ENCODE measurements at places on chromosomes 4 and X. TPM values are rescaled to one million over a fixed set of nuclear protein-coding genes. Genes with fewer than 3 reads are reported as not detected.
A peak's percentile ranks its signal among the peaks of the same experiment; 100 is the strongest.

GRCh38 chr4:156685308-156685707, 286.3 kb downstream of the PDGFC start:
- no peak for DNase-seq

DNA sequence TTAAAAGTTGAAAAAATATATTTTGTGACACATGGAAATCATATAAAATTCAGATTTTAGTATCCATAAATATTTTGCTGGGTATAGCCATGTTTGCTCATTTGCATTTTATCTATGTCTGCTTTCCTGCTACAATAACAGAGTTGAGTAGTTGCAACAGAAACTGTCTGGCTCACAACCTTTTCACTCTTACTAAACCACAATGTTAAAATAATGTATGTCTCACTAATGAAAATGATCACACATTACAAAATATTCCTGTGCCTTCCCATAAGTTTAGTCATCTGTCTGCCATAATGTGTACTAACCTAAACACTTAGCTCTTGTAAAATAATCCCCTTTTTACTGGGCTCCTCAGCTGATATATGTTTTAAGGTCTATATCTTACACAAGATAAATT, 174.0 kb upstream of the PRPS2 start:
- no peak for DNase-seq

- DNase-seq = no peak
Observed at GRCh38 chrX:82087699-82088098, 885.8 kb downstream of the SH3BGRL start.

DNA sequence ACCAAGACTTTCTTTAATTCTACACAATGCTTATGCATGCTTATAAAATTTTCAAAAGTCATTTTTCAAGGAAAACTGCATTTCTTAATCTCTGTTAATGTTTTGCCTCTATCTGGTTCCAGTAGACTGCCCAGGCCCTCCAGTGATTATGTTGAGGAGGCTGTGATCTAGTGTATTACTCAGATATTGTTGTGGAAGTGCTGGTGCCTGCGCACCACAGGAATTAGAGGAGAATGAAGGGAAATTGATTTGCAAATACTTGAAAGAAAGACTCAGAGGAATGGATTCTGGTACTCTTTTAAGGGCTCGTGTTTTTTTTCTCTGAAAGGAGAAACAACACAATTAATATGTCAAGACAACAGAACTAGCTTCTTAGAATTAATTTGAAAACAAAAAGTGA, 1015.1 kb downstream of the RPA4 start:
- no peak for DNase-seq

GRCh38 chrX:150525061-150525919, 43.1 kb upstream of the MTM1 start:
- DNase-seq = no peak

DNA sequence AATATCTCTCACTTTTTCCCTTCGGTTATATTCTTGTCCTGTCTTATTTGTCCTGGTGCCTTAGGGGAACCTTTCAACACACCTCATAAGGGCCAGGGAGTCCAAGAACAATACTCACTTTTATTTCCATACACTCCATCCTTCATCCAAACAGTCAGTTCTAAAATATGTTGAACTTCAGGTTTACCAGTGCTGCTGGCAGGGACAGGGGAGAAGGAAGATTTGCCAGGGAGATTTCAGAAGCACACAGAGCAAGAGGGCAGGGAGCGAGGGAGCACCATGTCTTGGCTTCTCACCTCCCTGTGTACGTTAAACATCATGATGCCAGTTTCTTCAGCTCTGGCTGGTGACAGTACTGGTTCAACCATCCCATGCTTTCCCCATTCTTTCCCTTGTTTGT, 631.1 kb upstream of the FAT1 start:
- no peak for DNase-seq

- DNase-seq = no peak
Observed at GRCh38 chrX:19121898-19122640, at the start of gene ADGRG2. ADGRG2 (minus strand) TSS chrX:19122468; CDS start chrX:19068834, 53,634 bp downstream.

DNA sequence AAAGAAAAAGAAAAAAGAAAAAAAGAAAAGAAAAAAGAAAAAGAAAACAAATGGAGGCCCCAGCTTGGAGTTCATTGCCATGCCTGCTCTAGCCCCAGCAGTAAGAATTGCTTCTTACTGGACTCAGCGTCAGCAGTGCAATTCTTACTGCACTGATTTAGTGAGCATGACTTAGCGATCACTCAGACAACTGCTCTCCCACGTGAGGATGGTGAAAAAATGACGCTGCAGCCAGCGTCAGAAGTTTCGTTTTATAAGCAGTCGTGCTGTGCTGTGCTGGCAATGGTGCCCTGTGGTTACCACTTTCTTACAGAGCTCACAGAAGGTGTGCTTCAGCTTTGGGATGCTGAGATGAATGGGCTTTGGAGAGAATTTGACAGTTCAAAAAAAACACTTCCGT, 68.3 kb upstream of the DDX3X start:
- no peak for DNase-seq

- DNase-seq = no peak
Observed at GRCh38 chr4:164529486-164529885, 224.4 kb upstream of the SMIM31 start.

DNA sequence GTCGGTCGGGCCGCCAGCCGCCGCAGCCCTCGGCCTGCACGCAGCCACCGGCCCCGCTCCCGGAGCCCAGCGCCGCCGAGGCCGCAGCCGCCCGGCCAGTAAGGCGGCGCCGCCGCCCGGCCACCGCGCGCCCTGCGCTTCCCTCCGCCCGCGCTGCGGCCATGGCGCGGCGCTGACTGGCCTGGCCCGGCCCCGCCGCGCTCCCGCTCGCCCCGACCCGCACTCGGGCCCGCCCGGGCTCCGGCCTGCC, 213 bp downstream of the NFKB1 start:
- no peak for DNase-seq

DNA sequence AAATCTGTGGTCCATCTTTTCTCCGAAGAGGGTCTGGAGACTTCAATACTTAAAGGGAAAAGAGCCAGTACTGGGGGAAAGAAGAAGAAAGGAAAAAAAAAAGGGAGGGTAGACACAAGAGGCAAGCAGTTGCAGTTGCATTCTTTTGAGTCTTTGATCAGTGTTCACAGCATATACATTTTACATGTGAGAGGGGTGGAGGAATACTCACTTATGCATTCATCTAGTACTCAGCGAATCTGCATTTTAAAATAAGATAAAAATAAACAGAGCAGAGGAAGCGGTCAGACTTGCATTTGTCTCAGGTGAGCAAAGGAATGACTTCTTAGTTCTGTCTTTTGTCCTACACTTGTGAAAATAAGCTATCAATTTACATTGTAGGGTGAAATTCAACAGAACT, 275.6 kb downstream of the SLC7A11 start:
- no peak for DNase-seq

- no peak for DNase-seq
Observed at GRCh38 chrX:10193587-10193986, 36.8 kb downstream of the CLCN4 start.

GRCh38 chr4:44150091-44150576, 298.5 kb downstream of the KCTD8 start:
- DNase-seq = no peak

DNA sequence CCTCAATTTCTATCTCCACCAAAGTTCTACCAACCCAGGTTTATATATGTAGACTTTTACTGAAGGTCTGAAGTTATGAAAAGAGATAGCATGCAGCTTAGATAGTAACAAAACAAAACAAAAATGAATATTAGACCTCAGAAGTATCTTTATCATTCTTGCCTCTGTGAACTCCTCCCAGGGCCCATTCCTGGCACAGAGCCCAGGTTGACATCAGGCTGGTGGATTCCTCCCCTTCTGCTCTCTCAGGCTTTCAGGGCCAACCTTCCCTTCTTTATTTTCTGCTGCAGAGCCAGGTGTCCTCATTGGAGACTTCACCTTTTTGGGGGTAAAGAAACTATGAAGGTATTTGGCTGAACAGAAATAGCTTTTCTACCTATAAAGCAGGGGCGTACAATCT, 112.8 kb upstream of the PITX2 start:
- DNase-seq = no peak

- no peak for DNase-seq
Observed at GRCh38 chrX:39260965-39261364, 459.7 kb downstream of the MID1IP1 start.

- DNase-seq = peak; percentile 59
Observed at GRCh38 chr4:185383451-185383850, 12.3 kb downstream of the LRP2BP start.

DNA sequence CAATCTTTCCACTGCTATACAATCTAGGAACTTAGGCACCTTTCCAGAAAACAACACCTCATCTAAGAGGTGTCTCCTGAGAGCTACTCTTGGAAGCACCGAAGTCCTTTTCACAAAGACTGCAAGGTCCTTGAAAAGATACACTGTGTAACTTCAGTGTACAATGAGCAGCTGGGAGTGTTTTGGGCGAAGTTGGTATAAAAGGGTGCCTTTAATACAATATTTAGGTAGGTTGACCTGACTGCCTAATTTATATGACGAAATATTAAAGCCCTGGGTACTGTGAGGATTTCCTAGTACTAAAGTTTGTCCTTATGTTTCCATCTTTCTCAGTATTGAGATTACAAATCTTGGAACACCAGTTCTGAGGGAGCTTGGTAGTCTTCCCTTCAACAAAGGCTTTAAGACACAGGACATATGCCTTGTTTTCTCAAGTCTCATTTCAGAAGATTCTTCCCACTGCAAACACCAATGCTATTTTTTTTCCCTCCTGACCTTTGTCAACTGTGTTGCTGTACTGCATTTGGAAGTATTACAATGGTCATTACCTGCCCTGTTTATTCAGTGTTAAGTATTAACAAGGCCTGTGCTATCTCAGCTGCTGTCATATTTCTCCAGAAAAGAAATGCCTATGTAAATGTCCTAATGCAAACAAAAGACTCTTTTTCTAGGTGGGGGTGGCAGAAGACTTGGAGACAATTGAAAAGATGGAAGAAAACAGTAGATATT, 134.2 kb downstream of the MAML3 start:
- no peak for DNase-seq

DNA sequence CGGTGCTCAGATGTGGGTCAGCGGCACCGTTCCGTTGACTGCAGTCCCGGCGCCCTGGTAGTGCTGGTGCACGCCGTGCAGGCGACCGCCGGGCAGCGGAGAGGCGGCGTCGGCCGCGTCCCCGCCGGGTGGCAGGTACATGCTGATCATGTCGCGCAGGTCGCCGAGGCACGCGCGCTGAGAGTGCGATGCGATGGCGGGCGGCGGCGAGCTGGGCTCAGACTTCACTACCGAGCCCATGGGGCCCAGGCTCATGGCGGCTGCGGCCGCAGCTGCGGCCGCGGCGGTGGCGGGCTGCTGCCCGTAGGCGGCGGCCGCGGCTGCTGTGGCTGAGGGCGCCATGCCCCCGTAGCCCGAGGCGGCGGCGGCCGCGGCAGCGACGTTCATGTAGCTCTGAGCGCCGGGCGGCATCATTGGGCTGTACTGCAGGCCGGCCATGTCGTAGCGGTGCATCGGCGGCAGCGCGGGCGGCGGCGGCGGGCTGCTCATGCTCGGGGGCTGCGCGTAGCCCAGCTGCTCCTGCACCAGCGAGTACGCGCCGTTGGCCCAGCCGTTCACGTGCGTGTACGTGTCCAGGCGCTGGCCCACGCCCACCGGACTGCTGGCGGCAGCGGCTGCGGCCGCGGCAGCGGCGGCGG, 1.0 kb downstream of the SOX3 start:
- no peak for DNase-seq

DNA sequence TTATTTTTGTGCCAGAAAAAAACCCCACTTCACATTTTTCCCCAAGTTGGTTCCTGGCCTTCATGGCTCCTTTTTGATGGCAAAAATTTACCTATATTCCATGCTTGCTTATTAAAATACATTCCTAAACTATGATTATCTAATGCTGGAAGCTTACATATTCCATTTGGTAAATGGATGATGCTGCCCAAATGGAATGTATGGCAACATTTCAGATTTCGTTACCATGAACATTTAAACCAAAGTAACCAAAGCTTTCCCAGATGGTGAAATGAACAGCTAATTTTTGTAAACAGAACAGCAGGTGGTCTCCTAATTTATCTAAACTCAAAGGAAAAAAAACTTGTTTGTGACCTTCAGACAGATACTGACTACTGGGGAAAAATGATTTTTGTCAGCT, 110.8 kb upstream of the TEX13A start:
- DNase-seq = no peak

DNA sequence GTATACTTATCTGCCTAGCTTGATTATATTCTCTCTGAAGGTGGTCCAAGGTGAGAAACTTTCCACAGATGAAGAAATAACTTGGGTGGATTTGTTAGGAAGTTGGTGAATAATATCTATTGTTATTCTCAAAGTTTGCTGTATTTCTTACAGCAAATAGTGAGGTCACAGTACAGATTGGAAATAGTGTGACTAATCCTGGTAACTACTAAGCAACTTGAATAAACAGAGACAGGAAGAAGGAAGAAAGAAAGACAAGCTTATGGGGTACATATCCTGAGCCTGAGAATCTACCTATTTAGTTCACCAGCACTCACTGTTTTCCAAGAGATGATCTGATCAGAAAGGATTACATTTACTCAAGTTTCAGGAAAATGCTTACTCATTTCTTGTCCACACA, 1416.1 kb downstream of the RPA4 start:
- no peak for DNase-seq

GRCh38 chrX:41946989-41947612, 23.7 kb upstream of the CASK start:
- DNase-seq = no peak

GRCh38 chrX:68438575-68438974, 5.3 kb upstream of the OPHN1 start:
- DNase-seq = no peak

- peak; percentile 19 for DNase-seq
Observed at GRCh38 chrX:626745-627509, 3.7 kb upstream of the SHOX start.

DNA sequence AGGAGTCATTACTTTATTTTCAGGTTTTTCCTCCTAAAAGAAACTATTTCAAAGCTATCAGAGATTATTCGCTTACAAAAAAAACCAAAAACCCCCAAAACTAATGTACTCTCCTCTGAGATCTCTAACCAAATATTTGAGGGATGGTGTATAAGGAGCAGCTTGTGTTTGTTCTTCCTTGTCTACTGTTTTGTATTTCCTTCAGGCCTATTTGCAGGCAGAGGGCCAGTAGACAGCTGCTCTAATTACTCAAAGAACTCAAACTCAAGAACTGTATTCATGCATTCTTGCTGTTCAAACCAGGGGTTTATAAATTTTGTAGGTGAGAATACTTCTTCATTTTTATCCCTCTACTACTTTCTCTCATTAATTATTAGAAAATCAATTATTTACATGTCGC, 51.3 kb downstream of the SH3RF1 start:
- DNase-seq = no peak

DNA sequence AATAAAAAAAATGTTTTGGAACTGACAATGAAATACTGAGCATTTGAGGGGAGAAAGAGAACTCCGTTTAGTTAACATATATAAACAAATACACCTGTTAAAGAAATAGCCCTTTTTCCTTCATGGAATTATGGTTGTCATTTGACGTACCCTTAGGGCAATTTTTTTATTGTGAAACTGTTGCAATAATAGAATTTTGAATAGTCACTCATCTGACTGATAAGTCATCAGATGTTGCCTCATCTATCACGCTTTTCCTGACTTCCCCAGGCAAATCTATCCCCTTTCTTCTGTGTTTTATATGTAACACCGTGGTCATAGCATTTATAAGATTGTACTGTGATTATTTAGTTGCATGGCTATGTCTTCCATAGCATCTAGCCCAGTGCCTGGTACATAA, 69.0 kb upstream of the HDAC8 start:
- no peak for DNase-seq

Gene RHOXF1
- not detected for total RNA-seq

Gene DAPP1
- total RNA-seq = 25.3 TPM

Gene GPR101
- total RNA-seq = not detected

Gene OTUD6A
- not detected for total RNA-seq

Gene IL1RAPL1
- 0.49 TPM for total RNA-seq

Gene LETM1
- total RNA-seq = 56.1 TPM

Gene USP17L24
- total RNA-seq = not detected

Gene ANXA3
- 39.4 TPM for total RNA-seq

Gene IL9R
- 22.1 TPM for total RNA-seq
